ENCODE measurements at places on chromosomes 2 and 18. TPM values are rescaled to one million over a fixed set of nuclear protein-coding genes. Genes with fewer than 3 reads are reported as not detected.

GRCh38 chr2:30162806-30163205, 16.0 kb downstream of the YPEL5 start:
- no peak for DNase-seq

The PIGN gene
- 17.1 TPM for total RNA-seq

The UGT1A7 gene
- total RNA-seq: not detected

GRCh38 chr2:108629417-108629816, 89.9 kb upstream of the RANBP2 start:
- DNase-seq: no peak

The ALLC gene
- total RNA-seq: not detected

The SP5 gene
- not detected for total RNA-seq

The LIMS4 gene
- total RNA-seq: 1.3 TPM

The CNTNAP5 gene
- total RNA-seq: 0.30 TPM

GRCh38 chr2:200627110-200627770, 41.4 kb downstream of the AOX1 start:
- no peak for DNase-seq

The ALPG gene
- total RNA-seq: 0.27 TPM

The ASB3 gene
- 24.6 TPM for total RNA-seq

The DAW1 gene
- 0.75 TPM for total RNA-seq

- no peak for DNase-seq
Observed at GRCh38 chr2:96517079-96517478, 11.9 kb upstream of the NEURL3 start.

DNA sequence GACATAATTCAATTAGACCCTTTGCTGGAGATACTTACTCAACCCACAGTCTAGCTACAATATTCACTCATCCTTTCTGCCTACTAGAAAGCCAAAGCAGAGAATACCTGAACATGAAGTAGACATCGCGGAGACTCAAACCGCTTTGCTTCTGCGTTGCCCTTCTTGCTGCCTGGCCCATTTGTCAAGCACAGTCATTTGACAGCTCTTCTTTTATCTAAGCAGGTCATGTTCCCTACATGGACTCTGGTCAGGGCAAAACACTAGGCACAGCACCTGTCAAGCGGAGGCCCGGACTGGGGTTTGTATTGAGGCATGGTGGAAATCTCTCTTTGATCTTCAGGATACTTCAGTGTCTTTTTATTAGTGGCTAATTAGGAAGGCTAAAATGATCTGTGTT, 89.7 kb downstream of the FARSB start:
- DNase-seq: no peak

- no peak for DNase-seq
Observed at GRCh38 chr2:201891676-201892075, 85.3 kb downstream of the CDK15 start.

DNA sequence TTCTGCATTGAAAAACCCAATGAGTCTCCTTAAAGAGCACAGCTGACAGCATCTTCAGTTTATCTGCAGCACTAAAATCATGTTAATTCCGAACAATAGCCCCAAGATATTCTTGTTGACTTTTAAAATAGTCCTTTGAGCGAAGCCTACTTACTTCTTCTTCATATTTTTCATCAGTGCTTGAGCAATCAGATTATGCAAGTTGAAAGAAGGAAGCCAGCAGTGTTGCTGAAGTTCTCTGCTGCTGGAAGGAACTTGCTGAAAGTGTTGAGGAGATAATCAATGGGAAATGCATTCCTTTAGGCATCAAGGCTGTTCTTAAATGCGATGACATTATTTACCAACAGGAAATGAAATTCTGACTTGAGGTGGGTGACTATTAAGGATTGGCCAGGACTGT, 105.9 kb upstream of the SNTG2 start:
- DNase-seq: no peak

DNA sequence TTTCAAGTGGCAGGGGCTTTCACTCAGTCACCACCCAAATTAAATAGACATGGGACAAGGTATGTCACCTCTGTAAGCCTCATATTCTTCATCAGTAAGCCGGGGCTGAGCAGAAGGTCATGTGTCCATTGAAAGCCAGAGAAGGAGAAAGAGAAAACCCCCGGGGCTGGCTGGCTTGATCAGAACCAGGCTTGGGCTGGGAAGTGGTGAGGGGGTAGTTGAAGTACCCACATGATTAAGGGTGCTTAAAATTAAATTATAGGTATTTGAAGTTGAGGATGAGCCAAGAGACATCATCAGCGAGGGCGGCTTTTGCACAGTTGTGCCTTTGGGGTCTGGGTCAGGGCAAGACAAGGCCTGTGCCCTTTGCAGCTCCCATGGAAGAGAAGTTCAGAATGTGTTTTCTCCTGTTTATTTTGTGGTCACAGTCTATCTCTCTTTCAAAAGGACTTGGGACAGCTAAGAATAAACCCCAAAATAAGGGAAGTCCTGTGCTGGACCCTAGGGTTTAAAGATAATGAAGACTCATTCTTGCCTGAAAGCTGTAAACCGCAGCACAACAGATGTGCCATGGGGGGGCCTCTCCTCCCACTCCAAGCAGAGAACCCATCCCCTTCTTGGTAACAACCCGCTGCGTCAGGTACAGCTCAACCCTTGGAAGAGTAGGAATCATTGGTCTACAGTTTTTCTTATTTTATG, 10.7 kb downstream of the DBI start:
- no peak for DNase-seq

DNA sequence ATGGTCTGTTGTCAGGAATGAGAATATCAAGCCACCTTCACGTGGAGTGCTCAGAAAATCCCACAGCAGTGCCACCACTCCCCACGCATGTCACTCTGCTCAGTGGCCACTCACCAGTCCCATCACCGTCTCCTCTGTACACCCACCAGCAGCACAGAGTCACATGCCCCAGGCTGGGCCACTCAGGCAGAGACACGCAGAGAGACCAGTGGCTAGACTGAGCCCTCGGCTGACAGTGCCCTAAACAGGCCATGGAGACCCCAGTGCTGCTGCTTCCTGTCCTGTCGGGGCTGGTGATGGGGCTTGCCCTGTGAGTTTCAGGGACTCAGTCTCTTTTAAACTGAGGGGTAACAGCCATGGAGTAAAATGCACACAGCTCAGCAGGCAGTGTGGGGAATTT, 25.9 kb downstream of the ODC1 start:
- no peak for DNase-seq

- DNase-seq: no peak
Observed at GRCh38 chr2:61125798-61126197, 36.2 kb upstream of the C2orf74 start.
